Activated naive CD4-positive, alpha-beta T cell treated with Interleukin-2 at 50 U/mL for 16 hours (primary cell): ENCODE measurements at places on chromosomes 2 and 18.
A peak's percentile ranks its signal among the peaks of the same experiment; 100 is the strongest.

DNA sequence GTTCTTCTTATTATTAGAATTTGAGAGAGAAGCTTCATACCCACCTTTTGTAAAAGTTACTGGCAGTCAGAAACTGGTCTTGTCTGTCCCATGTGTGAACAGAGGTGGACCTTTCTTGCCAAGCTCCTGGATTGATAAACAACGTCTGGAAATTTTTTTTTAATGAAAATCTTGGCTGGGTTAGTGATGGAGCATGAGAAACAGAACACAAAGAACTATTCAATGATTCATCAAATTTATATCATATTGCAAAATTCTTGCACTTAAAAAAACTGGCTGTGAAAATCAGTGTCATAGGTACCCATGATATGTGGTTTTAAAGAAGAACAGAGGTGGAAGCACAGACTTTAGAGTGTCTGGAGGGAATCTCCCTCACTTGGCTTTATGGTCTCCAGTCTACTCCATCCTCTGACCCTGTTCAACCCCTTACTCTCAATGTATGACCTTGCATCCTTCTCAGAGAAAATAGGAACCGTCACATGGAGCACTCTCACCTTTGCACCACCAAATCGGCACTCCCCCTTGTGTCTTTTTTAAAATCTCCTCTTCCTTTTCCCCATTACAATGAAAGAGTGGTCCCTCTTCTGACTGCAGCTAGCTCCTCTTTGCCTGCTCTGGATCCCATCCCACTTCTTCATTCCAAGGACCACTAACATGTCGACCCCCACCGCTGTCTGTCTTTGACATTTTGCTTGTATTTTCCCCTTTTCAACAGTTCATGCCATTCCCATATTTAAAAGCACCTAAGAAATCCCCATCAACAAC lies 58.2 kb downstream of the COPS8 start:
- no peak for DNase-seq

GRCh38 chr2:131431336-131431735 lies 44.6 kb upstream of the TUBA3D start:
- DNase-seq, result no peak

- no peak for DNase-seq
Measured at GRCh38 chr18:78899241-78899640, 80.4 kb upstream of the SALL3 start.

DNA sequence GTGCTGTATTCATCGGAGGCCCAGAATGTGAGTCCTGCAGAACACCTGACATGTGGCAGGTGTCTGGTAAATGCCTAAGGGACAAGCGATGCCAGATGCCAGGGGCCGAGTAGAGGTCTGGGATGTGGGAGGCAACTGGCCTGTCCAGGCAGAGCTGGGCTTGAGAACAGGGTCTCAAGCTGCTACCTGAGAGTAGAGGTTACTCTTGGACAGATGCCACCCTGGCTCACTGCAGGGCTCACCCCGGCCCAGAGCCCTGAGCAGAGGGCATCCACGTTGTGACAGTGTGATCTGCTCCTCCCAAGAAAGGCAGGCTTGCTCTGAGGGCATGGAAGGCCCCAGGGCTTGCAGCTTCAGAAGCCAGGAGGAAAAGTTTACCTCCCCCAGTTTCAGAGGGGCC lies 692.0 kb upstream of the ID2 start:
- no peak for DNase-seq

DNA sequence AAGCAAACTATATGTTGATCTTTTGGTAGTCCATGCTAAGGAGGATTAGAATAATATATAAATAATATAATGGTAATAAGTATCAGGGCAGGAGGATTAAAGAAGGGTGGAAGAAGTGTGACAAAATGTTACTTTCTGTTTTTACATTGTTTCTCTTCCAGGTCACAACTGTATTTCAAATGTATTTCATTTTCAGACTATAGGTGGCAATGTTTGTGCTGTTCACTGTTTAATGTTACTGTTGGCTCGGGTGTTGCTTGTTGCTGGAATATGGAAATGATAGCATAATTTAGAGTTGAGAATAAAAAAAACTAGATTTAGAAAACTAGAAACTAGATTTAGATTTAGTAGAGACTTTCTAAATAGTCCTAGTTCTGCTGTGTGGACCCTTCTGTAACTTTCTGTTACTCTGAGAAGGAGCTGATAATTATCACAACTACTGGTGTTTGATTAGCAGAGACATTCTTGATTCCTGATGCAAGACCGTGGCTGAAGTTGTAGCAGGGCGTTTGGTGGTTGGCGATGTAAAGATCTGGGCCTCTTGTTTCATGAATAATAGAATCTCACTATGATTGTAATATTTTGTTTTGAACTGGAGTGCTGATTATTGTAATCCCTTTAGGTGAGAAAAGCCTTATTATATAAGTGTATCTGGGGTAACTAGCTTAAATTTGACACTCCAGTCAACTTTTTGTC lies 7.9 kb downstream of the NEDD4L start:
- DNase-seq, result no peak

GRCh38 chr2:165434865-165435496 lies 34.5 kb upstream of the CSRNP3 start:
- DNase-seq, result no peak

- peak; percentile 22 for DNase-seq
Measured at GRCh38 chr2:84832772-84833461, 48.0 kb downstream of the TRABD2A start.

- DNase-seq, result no peak
Measured at GRCh38 chr2:20637147-20637546, 13.8 kb downstream of the HS1BP3 start.

- DNase-seq, result no peak
Measured at GRCh38 chr18:24683925-24684324, 223.5 kb downstream of the HRH4 start.

GRCh38 chr2:25817630-25818029 lies 60.7 kb downstream of the ASXL2 start:
- no peak for DNase-seq

GRCh38 chr2:69493268-69493667 lies 56.0 kb upstream of the NFU1 start:
- no peak for DNase-seq

- no peak for DNase-seq
Measured at GRCh38 chr2:70467237-70467636, 86.4 kb downstream of the TGFA start.

GRCh38 chr2:231187736-231188505 lies 10.5 kb upstream of the ARMC9 start:
- no peak for DNase-seq

- no peak for DNase-seq
Measured at GRCh38 chr18:27377251-27377650, 192.1 kb upstream of the CHST9 start.

DNA sequence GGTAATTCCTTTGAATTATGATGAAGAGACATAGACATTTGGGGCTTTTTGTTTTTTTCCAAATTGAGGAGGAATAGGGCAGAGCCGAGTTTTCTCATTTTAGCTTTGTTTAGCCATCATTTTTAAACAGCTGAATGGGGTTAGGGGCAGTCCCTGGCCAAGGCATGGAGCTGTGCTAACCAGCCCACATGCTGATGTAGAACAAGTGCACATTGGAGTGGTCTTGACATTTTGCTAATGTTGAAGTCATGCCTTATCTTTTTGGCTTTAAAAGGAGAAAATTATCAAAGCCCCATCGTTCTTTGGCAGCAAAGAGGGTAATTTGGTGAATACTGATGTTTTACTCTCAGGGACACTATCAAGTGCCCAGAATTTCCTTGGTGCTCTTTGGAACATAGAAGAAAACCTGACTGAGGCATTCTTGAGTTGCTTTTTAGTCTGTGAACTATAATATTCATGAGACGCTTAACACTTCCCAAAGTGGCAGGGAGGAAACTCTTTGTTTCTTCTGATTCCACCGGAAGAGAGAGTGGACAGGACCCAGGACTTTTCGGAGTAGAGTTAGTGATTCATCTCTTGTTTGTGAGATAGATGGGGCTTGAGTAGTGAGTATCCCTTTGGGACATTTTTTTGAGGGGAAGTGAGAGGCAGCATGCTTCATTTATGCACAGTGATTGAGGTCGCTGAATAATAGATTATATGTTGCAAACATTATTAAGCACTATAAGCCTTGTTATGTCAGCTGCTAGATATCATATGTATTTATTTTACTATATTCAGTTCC lies 45.0 kb downstream of the MTA3 start:
- DNase-seq, result no peak

DNA sequence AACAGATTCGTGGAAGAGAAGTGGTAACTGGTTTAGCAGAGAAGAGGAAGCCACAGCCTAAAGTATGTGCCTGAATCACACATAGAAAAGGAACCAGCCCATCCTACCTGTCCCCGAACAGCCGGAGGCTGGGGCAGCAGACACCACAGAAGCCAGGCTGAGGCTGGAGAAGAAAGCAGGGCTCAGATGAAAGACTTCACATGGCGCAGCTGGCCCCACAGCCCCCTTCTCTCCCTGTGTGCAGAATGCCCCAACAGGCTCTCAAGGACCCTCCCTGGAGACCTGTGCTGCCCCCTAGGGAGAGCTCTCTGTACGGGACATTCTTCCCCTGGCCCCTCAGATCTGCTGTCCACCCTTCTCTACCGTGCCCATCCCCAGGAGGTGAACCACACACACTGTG lies 83.5 kb upstream of the RAB12 start:
- no peak for DNase-seq

DNA sequence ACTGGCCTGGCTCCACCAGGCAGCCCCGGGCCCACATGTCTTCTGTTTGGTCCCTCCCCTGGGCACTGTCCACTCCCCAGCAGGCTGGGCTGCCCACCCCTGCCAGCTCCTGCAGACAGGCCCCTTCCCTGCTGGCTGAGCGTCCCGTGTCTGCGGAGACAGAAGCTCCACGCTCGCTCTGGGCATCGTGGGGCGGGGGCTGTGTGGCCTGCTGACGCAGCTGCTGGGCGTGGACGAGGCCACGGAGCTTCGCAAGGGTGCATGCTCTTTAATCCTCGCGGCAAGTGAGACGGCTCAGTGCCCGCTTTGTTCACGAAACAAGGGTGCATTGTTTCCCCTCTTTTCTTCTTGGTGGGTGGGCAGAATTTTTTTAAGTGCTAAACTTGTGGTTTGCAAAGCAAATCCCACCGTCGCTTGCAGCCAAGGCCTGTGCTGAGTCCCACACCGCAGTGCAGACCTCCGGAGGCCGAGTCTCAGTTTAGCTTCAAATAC lies 132.8 kb upstream of the CTDP1 start:
- no peak for DNase-seq

- DNase-seq, result no peak
Measured at GRCh38 chr2:241736111-241736510, 1.7 kb downstream of the D2HGDH start.

DNA sequence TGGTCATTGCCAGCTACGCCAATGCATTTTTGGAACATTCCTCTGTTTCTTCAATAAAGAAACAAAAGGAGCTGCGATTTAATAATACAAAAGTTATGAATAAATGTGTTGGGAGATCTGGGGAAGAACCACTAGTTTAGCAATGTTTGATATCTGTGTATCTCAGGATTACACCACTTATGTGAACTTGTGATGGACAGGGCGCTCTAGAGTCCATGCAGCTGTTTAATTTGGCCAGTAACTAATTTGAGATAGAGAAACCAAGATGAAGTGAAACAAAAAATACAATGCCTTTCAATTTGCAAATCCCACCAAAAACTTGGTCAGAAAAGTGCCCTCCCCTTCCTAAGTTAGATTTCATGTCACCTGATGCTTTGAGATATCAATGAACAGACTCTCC lies 6.8 kb upstream of the DCDC2C start:
- no peak for DNase-seq

DNA sequence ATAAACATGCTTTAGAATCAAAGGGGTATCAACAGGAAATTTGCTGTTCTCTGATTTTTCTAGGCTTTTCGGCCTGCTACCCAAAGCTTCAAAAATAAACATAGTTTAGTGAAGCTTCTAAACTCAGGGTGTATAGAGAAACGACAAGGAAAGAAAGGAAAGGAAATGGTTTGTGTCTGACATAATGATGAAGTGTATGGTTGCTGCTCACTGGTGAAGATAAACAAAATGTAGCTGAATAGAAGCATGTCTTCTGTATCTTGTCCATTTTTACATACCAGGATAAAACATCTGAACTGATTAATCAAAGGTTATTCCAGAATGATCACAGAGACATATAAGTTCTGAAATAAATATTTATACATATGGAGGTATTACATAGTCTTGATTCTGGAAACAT lies 1324.6 kb upstream of the NRXN1 start:
- DNase-seq, result no peak

GRCh38 chr2:10889651-10890215 lies 22.0 kb upstream of the KCNF1 start:
- no peak for DNase-seq

GRCh38 chr2:425947-426346 lies 138.1 kb upstream of the ALKAL2 start:
- no peak for DNase-seq

GRCh38 chr18:7544686-7545085 lies 22.4 kb upstream of the PTPRM start:
- DNase-seq, result no peak

GRCh38 chr2:30310955-30311354 lies 79.6 kb downstream of the LBH start:
- no peak for DNase-seq

DNA sequence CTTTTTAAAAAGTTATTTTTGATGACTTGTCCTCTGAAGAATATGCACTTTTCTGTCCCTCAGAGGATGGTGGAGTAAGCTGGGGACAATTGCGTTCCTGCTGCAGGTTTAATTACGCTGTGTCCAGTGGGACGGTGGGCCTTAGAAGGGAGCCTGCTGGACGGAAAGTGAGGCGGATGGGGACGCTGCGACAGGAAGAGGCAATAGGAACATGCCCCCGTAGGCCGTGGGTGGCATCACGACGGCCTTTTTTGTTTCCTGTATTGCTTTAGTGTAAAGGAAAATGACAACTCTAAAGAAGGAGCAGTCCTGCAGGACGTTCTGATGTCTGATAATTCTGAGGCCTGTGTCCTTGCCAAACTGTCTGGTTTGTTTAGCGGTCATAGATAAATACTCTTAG lies 121.6 kb downstream of the NFATC1 start:
- DNase-seq, result peak; percentile 59

DNA sequence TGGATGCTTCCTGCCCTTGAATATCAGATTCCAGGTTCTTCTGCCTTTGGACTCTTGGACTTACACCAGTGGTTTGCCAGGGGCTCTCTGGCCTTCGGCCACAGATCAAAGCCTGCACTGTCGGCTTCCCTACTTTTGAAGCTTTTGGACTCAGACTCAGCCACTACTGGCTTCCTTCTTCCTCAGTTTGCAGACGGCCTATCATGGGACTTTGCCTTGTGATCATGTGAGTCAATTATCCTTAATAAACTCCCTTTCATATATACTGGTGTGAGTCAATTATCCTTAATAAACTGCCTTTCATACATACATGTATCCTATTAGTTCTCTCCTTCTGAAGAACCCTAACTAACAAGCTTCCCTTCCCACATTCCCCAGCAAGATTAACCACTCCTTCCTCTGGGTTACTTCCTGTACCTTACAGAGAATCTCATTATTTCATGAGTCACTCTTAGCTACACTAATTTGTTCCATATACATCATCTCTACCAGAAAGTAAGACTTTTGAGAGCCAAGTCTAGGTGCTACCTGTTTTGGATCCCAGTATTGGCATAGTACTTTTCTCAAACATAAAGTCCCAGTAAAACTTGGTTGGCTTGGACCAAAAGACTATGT lies 31.3 kb upstream of the LRATD1 start:
- DNase-seq, result no peak
